Fibroblast of lung (primary cell): ENCODE measurements at places on chromosomes 2 and 18. TPM values are rescaled to one million over a fixed set of nuclear protein-coding genes. Genes with fewer than 3 reads are reported as not detected.

CTLA4 gene
- not detected in 2 replicates for total RNA-seq

EPB41L3 gene
- total RNA-seq, result 29.9 and 37.0 TPM in 2 replicates

BOK gene
- total RNA-seq, result 38.5 and 42.4 TPM in 2 replicates

CELF4 gene
- 0.17 TPM in 1 of 2 replicates, not detected in the other for total RNA-seq

CRIM1 gene
- total RNA-seq, result 135 and 364 TPM in 2 replicates

REG3G gene
- not detected in 2 replicates for total RNA-seq

DNA sequence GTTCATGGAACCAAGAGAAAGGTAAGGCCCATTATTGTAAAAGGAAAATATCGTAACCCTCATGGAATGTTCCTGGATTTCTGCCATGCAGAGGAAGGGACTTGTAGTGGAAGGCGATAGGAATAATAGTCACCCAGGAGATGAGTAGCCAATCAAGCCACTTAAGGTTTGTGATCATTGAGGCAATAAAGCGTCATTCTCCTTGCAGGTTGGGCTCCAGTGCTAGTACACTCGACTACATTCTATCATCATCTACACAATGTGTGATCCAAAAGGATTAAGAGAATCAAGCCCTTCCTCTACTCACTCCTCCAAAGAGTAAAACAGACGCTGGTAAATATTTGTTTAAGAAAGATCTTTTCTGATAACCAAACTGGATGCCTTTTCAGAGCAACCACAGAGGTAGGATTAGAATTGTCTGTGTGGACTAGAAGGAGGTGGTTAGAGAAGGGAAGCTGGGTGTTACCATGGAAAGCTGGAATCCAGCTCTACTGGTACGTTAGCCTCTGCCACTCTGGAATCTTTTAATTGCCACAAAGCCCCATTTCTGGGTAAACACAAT is 245.7 kb downstream of the IKZF2 start:
- DNase-seq, result peak; percentile 84

GRCh38 chr18:12313530-12314245 is 5.6 kb downstream of the TUBB6 start:
- no peak for DNase-seq

DNA sequence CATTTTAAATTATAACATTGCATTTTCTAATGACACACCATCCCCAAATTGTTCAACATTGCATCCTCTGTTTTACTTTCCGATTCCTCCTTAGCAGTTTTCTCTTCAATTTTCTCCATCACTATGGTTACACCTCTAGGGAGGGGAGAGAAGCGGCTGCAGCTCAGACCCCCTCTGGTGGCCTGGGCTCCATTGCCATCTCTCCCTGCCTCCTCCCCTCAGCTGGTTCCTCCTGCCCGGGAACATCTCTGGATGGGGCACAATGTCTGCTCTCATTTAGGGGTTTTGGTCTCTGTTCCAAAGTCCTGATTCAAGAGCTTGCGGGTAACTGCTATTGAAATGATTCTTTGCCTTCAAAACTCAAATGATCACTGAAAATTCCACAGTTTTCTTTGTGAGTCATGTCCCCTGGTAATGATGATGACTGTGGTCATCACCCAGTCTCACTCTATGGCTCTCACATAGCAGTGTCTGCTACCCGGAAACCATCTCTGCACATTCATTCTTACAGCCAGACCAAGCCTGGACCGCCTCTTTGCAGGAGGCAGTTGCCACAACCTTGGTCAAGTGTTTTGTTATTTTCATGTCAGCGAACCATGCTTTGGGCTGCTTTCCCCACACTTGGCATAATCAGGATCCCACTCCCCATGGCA is 263.9 kb downstream of the ALPK2 start:
- no peak for DNase-seq
